GM23338 (cell line): ENCODE measurements at places on chromosomes 13 and 19. TPM values are rescaled to one million over a fixed set of nuclear protein-coding genes. Genes with fewer than 3 reads are reported as not detected.

GRCh38 chr13:107721125-107721869, 494.0 kb downstream of the LIG4 start:
- H3K4me1 ChIP-seq, result peaks cover 7% of the 10 kb centered on the region
- no peaks in the 10 kb centered on the region for H3K36me3 ChIP-seq
- H3K4me3 ChIP-seq, result no peak overlapping the region

CBARP gene
- total RNA-seq, result 10.8 and 14.1 TPM in 2 replicates

DNA sequence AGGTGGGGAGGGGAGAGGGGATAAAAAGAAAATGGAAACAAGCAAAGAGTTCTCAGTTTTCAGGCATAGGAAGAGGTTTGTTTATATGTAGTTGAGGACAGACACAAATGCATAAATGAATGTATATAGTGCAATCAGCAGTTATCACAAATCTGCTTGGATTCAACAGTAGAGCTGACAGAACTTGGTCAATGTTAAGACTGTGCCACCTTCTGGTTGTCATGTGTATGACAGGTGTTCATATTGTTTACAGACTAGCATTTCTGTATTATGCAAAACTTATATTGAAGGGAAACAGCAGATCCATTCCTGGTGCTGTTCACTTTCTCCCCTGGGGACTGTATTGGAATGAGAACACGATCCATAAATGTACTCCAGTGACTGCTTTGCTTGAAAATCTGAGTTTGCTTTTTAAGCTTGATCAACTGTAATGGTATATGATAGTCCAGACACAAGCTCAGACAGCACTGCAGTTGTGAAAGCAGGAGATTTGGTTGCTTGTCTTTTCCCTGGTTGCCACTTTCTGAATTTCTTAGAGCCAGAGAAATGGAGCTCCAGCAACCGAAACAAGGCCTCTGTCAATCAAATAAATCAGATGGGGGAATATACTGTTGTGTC, 319.5 kb upstream of the OBI1 start:
- H3K27me3 ChIP-seq, result no peaks in the 10 kb centered on the region
- no peaks in the 10 kb centered on the region for H3K36me3 ChIP-seq

DNA sequence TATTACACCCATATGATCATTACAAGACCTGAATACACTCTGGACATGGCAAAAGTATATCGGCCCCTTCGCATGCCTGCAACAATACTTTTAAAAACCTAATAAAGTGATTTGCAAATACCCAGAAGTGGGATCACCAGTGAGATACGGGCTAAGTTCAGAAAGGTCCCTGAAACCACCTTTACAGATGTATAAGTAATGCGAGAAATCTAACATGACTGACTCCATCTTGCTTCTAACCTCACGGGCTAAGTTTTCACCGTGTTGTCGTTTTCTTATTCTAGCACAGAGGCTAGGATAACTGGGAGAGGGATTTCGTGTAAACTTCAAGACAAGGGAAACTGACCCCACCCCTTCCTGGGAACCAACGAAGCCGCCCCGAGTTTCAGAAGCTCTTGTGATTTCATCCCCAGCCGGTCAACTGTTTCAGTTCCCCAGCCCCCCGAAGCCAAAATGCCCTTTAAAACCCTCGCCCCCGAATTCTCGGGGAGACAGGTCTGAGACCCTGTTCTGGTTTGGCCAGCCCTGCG, 703 bp downstream of the NEK3 start:
- H3K36me3 ChIP-seq, result no peaks in the 10 kb centered on the region
- H3K27me3 ChIP-seq, result peaks cover 7% of the 10 kb centered on the region
- DNase-seq, result peak; percentile 54
- H3K4me3 ChIP-seq, result peak overlapping the region; percentile 86
- no peak overlapping the region for H3K27ac ChIP-seq
- H3K4me1 ChIP-seq, result peaks cover 29% of the 10 kb centered on the region

DNA sequence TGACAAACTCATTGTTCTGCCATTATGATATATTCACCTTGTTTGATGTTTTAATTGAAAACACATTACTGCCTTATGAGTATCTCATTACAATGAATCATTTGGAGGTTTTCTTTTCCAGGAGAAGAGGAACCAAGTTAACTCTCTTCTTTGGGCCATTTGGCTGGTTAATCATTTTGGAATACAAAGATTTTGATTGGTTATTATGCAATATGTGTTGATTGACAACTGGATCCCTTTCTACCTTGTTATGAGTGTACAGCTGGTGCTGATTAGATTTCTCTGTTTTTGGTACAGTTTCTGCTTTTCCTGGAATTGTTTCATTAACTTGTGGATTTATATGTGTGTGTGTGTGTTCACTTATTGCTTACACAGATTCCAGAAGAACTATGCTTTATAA, 49.2 kb upstream of the RGCC start:
- no peak overlapping the region for H3K4me3 ChIP-seq
- H3K36me3 ChIP-seq, result no peaks in the 10 kb centered on the region
- H3K27me3 ChIP-seq, result no peaks in the 10 kb centered on the region
- no peaks in the 10 kb centered on the region for H3K4me1 ChIP-seq
- DNase-seq, result no peak

GRCh38 chr19:42634409-42635232, 39.9 kb upstream of the CEACAM8 start:
- no peaks in the 10 kb centered on the region for H3K36me3 ChIP-seq
- H3K27ac ChIP-seq, result no peak overlapping the region
- DNase-seq, result peak; percentile 83
- no peak overlapping the region for H3K4me3 ChIP-seq

SIGLEC8 gene
- not detected in 2 replicates for total RNA-seq

DCT gene
- total RNA-seq, result 0.14 TPM in 1 of 2 replicates, not detected in the other

DNA sequence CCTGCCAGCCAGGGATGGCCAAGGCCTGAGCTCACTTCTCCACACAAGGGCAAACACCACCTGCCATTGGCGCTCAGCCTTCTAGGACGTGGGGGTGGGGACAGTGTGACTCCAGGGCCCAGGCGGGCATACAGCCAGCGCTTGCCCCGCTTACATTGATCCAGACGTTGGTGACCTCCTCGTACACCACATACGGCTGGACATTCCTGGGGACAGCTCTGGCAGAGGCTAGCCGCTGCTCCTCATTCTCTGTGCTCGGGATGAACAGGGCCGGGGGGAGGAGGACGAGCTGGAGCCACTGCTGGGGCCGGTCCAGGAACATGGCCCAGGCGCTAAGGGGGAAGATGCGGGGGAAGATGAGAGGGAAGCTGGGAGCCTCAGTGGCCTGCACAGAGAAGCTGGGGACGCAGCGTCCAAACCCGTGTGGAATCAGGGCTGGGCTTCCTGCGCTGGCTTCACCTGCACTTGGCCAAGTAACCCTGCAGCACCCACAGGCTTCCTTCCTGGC, 25.1 kb upstream of the MYDGF start:
- no peak overlapping the region for H3K27ac ChIP-seq
- H3K4me1 ChIP-seq, result no peaks in the 10 kb centered on the region
- H3K36me3 ChIP-seq, result peaks cover 15% of the 10 kb centered on the region
- H3K27me3 ChIP-seq, result no peaks in the 10 kb centered on the region

DNA sequence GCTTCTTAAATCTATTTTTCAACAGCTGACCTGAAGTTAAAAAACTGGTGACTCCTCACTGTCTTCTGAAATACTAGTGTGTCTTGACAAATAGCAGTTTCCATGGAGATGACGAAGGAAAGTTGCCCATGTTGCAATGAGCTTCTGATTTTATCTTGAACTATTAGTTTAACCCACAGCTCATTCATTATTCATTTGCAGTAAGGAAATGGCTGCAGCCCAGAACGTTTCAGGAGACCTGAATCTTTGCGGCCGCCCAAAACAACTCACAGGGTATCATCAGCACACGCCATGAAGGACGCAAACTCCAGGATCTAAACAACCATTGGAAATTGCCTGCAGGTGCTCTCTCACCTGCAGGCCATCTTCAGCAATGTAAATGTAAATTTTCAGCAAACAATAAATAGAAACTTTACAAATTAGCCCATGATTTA, 142.5 kb downstream of the DCLK1 start:
- H3K27ac ChIP-seq, result peak overlapping the region; percentile 98
- no peaks in the 10 kb centered on the region for H3K36me3 ChIP-seq
- H3K4me1 ChIP-seq, result peaks cover 68% of the 10 kb centered on the region
- H3K4me3 ChIP-seq, result peak overlapping the region; percentile 39

DNA sequence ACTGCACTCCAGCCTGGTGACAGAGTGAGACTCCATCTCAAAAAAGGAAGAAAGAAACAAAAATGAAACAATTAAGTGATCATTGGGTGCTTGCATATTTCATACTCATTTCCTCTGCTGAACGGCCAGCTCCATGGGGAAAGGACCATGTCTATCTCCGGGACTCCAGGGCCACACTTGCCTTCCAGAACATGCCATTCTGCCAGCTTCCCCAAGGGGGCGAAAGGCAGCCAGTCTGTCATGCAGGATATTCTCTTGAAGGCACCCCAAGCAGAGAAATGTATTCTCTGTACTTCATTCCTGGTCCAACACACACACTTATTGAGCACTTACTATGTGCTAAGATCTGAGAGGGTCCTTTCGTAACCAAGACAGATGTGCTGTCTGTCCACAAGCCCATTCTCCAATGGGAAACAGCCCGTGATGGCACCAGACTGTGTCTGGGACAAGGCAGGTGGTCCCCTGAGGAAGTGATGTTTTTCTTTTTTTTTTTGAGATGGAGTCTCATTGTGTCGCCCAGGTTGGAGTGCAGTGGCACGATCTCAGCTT, 10.2 kb upstream of the CARM1 start:
- H3K27ac ChIP-seq, result no peak overlapping the region
- no peaks in the 10 kb centered on the region for H3K36me3 ChIP-seq
- no peaks in the 10 kb centered on the region for H3K4me1 ChIP-seq
- DNase-seq, result peak; percentile 83
- H3K4me3 ChIP-seq, result no peak overlapping the region
- H3K27me3 ChIP-seq, result no peaks in the 10 kb centered on the region

GRCh38 chr13:21670006-21670882, 629 bp upstream of the FGF9 start:
- H3K36me3 ChIP-seq, result no peaks in the 10 kb centered on the region; the same call in 1 of the 2 replicates
- H3K27ac ChIP-seq, result no peak overlapping the region
- peaks cover 95% of the 10 kb centered on the region for H3K27me3 ChIP-seq

- H3K27ac ChIP-seq, result no peak overlapping the region
- DNase-seq, result peak; percentile 94
- no peaks in the 10 kb centered on the region for H3K36me3 ChIP-seq
- H3K27me3 ChIP-seq, result peaks cover 41% of the 10 kb centered on the region
- 0 out of 2 replicates have a peak, but pooled peaks cover 4% of the 10 kb centered on the region for H3K4me1 ChIP-seq
Observed at GRCh38 chr19:17873786-17874757, 2.3 kb downstream of the SLC5A5 start.

C1QTNF9 gene
- total RNA-seq, result not detected in 2 replicates

DNA sequence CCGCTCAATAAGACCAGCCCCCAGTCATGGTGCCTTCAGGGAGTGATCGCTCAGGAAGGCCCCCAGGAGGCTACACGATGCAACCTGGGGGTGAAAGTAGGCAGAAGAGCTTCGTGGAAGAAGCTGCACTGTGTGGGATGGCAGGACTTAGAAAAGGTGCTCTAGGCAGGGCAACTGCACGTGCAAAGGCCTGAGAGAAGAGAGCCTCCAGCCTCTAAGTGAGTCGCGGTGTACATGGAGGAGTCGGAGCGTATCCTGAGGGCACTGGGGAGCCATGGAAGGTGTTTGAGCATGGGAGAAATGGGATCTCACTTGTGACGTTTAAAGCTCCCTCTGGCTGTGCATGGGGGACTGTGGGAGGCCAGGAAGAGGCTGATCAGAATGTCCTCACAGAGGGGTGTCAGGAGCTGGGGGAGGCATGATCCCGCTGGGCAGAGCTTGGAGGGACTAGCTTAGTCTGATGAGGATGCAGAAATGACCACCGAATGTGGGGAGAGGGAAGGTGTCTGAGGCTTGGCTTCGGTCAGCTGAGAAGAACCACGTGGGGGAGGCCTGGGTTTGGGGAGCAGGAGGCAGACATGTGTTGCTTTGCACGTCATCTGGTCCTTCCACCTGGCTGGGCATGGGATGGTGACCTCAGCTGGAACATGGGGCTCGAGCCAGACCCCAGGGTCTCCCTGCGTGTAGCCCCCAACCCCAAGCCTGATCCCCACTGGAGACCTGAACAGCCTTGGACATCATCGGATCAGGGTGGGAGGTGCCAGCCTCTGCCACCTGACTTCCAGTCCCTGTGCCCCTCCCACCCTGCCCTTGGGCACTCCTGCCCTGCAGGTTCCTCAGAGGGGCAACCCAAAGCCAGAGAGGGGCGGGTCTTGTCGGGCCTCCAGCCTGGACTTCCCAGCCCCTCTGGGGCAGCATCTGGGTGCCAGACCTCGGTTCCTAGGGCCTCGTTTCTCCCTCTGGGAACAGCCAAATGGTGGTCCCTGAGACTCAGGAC, 1.1 kb downstream of the APC2 start:
- peaks cover 45% of the 10 kb centered on the region for H3K27me3 ChIP-seq
- peaks cover 23% of the 10 kb centered on the region; the same call in 1 of the 2 replicates for H3K4me1 ChIP-seq
- no peak overlapping the region for H3K27ac ChIP-seq
- H3K36me3 ChIP-seq, result no peaks in the 10 kb centered on the region

DNA sequence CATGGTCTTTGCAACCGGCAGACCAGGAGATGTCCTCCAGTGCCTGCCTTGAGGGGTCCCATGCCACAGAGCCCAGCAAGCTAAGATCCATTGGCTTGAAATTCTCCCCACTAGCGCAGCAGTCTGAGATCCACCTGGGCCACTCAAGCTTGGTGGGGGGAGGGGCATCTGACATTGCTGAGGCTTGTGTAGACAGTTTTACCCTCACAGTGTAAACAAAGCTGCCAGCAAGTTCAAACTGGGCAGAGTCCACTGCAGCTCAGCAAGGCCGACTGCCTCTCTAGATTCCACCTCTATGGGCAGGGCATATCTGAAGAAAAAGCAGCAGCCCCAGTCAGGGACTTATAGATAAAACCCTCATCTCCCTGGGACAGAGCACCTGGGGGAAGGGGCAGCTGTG, 32.0 kb upstream of the ITM2B start:
- no peaks in the 10 kb centered on the region for H3K4me1 ChIP-seq
- H3K36me3 ChIP-seq, result no peaks in the 10 kb centered on the region
- H3K27me3 ChIP-seq, result no peaks in the 10 kb centered on the region
- DNase-seq, result no peak

DNA sequence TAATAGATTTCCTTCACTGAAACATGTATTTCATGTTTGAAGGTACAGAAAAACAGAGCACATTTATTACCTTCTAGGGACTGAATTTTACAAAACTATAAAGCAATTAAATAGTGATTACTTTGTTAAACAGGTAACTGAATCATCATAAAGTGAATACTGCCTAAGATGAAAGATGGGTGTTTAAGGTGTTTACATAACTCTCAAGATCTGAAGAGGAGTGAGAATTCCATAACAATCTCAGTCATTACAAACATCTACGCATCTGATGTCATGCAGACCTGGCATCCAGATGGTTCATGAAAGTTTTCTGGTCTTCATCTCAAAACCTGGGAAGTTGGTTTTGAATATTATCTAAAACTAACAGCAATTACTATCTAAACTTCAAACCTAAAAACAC, 80.4 kb downstream of the MIPEP start:
- H3K4me1 ChIP-seq, result peaks cover 9% of the 10 kb centered on the region
- H3K27ac ChIP-seq, result no peak overlapping the region
- H3K27me3 ChIP-seq, result no peaks in the 10 kb centered on the region
- DNase-seq, result no peak
- H3K36me3 ChIP-seq, result no peaks in the 10 kb centered on the region
- no peak overlapping the region for H3K4me3 ChIP-seq

GRCh38 chr19:18053576-18054219, 33.0 kb downstream of the IL12RB1 start:
- H3K4me1 ChIP-seq, result no peaks in the 10 kb centered on the region
- no peak overlapping the region for H3K27ac ChIP-seq
- H3K4me3 ChIP-seq, result no peak overlapping the region
- no peaks in the 10 kb centered on the region for H3K36me3 ChIP-seq

- DNase-seq, result no peak
- H3K4me3 ChIP-seq, result no peak overlapping the region
- H3K27ac ChIP-seq, result no peak overlapping the region; the same call in 1 of the 2 replicates
- no peaks in the 10 kb centered on the region for H3K27me3 ChIP-seq
- H3K36me3 ChIP-seq, result no peaks in the 10 kb centered on the region
Observed at GRCh38 chr13:112753833-112754232, 64.0 kb downstream of the ATP11A start.
